AML-193 (cell line): ENCODE measurements at places on chromosomes 7 and 10.
A peak's percentile ranks its signal among the peaks of the same experiment; 100 is the strongest.

DNA sequence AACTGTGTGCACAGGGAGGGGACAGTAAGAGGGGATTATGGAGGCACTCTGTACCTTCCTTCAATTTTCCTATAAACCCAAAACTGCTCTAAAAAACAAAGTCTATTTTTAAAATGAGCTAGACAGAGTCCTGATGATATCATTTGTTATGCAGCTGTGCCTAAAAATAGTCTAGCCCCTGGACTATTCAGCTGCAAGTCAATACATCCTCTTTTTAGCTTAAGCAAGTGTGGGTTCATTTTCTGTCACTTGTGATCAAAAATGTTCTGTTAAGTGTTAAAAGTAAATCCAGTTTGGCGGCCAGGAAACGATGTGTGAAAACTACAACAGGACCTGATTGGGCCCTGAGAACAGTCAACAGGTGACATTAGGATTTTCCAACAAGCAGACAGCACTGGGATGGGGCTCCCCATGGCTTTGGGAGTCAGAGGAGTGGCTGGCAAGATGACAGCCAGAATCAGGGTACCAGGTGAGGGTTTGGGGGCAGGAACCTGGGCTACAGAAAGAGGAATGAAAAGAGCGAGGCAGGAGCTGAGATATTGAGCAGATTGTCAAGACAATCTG is 33.9 kb downstream of the FAM107B start:
- no peak for DNase-seq

DNA sequence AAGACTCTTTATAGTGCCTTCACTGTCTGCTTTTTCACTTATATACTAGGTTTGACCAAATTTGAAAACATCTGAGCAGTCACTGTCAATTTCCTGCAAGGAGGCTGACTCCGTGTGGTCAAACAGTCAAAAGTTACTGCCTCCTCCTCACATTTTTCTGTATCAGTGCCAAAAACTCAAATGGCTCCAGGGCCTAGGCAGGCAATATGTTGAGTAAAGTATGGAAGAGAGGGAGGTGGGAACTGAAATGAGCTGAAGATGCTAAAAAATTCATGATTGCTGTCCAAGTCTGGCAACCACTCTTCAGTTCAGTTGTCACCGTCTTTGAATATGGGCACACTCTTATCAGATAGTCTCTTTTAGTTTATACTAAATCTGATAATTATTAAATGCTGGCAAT is 551.6 kb downstream of the CCSER2 start:
- DNase-seq: no peak

GRCh38 chr10:105691811-105692210 is 1050.7 kb downstream of the SORCS3 start:
- DNase-seq: no peak

DNA sequence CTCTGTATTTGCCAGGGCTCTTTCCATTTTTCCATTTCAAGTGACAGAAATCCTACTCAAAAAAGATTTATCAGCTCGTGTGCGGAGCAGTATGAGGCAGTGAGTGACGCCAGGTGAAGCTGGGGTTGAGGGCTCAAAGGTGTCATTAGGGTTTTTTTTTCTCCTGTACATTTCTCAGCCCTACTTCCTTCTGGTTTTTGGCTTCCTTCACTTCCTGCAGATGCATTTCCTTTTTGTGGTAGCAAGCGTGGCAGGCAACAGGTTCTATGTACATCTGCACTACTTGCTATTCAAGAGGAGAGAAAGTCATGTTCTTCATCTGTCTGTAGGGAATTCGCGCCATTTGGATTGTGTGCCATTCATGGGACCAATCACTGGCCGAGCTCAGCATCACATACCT is 52.8 kb upstream of the AOAH start:
- peak; percentile 73 for DNase-seq

- no peak for DNase-seq
Measured at GRCh38 chr10:115606741-115607140, 513.6 kb downstream of the ATRNL1 start.

DNA sequence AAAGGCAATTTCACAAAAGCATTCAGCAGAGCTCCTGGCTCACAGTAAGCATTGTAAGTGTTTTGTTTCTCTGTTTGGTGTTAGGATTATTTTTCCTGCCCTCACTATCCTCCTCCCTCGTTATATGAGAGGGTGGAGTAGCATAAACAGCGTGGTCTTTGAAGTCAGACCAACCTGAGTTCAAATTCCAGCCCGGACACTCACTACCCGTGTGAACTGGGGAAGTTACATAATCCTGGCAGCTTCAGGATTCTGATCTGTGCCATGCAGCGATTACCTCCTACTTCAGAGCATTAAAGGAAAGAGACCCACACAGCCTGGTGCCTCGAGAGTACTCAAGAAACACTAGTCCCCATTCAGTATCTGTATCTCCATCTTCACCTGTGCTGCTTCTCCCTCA is 386.5 kb downstream of the INHBA start:
- no peak for DNase-seq

- no peak for DNase-seq
Measured at GRCh38 chr10:6625428-6625827, 45.4 kb upstream of the PRKCQ start.

DNA sequence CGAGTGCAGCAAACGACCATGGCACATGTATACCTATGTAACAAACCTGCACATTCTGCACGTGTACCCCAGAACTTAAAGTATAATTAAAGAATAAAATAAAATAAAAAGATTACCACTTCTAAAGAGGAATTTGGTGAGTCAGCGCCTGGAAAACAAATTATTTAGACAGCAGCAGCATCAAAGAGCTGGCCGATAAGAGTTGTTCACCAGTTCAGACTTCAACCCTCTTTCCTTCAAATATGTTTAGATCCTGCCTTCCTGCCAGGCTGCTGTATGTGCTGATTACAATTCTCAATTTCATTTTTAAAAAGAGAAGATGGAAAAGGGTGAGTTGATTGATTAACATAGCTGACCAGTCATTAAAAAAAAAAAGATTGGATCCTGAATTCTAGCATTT is 672.0 kb upstream of the NRP1 start:
- DNase-seq: no peak

DNA sequence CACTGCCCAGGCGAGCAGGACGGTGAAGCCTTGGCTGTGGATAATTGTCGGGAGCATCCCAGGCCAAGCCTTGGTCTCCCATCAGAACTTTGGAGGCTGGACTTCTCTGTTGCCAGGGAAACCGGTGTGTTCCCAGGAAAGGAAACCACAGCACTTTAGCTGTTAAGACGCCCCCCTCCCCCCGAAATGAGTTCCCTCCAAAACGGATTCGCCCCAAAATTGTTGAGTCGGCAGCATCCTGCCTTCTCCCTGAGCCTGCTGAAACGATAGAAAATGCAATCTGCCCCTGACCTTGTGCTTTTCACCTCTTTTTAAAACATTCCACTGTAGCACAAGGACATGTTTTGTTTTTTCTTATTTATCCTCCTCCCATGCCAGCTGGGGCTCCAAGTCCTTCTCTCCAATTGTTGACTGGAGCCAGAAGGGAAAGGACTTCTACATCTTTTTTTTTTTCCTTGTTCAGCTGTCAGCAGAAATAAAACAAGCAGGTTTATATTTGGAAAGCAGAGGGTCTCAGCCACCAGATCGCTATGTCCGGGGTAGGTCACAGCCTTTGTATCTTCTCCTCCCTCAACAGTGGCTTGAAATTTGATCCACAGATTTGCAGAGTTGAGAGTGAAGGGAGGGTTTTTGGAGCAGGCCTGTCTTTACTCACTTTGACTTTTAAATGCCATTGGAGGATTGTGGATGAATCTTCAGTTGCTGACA is 116.5 kb downstream of the ZMIZ1 start:
- no peak for DNase-seq

DNA sequence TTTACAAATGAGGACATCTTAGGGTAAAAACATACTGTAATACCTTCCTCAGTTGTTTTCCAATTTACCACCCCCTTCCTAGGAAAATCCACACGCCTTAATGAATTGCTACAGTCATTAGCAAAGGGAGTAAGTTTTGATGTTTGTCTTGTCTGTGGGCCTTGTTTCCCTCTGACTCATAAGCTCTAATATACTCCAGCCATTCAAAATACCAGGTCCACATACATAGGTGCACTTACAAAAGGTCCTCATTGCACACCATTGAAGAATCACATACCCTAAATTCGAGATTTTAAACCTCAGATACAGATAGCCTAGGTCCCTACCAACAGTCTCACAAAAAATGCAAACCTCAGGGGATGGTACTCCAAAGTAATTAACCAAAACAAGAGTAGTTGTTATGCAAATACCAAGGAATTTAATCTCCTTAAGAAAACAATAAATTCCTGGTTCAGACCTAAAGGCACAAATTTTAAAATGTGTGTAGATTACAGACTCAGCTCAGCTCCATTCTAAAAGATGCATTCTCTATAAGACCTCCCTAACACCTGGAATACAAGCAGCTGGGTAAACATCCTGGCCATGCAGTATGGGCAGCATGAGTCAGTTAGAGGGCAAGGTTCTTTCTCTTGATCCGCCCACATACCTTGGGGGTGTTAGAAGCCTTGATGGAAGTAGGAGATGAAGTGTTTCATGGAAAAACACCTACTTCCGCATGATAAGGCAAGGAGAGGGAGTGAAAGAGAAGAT is 3.0 kb upstream of the LIPK start:
- DNase-seq: no peak

- DNase-seq: no peak
Measured at GRCh38 chr10:61943674-61944378, 42.3 kb downstream of the ARID5B start.

DNA sequence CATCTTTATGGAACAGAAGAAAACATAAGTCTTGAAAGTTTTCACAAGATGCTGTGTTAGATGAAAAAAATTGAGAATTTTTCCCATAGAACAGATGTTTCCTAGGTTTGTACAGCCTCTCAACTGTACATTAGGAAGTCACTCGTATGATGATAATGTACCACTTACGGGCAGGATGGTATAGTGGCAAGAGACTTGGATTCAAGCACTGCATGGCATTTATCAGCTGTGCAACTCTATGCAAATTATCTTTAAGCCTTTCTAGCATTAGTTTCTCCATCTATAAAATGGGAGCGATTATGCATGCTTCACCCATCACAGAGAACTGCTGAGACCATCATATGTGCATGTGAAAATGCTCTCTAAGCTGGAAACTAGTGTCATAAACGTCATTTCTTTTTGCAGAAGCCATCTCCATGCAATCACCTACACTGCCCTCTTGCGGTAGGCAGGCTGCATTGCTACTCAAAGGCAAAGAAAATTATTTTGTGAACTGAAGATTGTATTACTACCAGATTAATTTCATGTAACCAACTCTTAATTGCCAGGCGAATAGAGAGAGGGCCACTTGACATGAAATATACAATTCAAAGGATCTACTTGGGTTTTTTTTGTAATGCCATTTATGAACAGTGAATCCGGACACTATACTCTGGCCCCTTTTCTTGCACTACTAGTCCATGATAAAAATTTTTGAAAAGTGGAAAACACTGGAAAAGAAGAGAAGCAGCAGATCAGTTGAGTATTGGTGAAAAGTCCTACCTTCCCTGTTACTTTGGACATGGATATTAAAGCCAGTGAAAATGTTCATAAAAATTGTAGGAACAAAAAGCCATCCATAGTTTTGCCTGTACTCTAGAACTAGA is 102.3 kb downstream of the JAZF1 start:
- DNase-seq: peak; percentile 68

- DNase-seq: no peak
Measured at GRCh38 chr10:62081341-62082270, 180.1 kb downstream of the ARID5B start.

DNA sequence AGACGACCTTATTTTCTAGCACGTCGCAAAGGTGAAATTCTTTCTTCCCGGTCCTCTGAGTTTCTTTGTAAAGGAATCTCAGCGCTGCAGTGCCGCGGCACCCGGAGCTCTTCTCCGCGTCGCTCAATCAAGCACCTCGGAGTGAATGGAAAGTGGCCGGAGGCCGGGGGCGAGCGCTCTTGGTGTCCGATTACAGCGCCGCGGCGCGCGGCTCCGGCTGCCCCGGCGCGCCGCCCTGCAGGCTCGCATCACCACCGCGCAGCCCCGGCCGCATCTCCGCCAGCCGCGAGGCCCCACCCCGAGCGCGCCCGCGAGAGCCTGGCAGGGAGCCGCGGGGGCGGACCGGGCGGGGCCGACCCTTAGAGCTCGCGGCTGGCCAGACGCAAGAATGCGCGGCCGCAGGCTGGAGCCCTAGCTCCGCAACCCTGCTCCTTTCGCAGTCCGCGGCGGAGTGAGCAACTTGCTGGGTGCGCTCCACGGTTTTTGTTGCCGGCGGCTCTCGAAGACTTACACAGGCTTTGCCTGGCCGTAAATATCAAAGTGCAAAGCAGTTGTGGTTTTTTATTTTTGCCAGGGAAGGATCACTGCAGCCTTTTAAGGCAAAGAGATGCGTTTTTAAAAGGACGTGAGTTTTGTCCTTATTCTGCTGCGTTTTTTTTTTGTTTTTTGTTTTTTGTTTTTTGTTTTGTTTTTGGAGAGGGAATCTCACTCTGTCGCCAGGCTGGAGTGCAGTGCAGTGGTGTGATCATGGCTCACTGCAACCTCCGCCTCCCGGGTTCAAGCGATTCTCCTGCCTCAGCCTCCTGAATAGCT is at the start of gene SEMA3C:
SEMA3C (minus strand) TSS at position 143 of the 813 bp plus-strand sequence. CDS start 2,270 bp downstream, outside the sequence.
- DNase-seq: no peak

GRCh38 chr10:1774796-1775195 is 37.5 kb upstream of the ADARB2 start:
- no peak for DNase-seq

DNA sequence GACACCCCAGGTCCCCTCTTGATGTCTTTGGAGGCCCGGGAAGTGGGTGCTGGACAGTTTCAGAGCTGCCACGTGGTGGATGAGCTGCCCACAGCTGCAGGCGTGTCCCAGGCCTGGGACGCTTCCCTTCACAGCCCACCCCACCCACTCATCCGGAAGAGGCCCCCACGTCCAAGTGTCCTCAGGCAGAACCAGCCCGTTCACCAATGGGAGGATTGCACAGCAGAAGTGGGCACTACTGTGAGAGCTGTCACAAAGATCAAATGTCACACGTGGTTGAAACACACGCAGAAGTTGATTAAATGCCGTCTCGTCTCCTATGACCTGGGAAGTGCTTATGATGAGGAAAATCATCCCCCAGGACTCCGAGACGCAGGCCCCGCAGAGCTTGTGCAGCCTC is 52.9 kb downstream of the STK32C start:
- DNase-seq: no peak

DNA sequence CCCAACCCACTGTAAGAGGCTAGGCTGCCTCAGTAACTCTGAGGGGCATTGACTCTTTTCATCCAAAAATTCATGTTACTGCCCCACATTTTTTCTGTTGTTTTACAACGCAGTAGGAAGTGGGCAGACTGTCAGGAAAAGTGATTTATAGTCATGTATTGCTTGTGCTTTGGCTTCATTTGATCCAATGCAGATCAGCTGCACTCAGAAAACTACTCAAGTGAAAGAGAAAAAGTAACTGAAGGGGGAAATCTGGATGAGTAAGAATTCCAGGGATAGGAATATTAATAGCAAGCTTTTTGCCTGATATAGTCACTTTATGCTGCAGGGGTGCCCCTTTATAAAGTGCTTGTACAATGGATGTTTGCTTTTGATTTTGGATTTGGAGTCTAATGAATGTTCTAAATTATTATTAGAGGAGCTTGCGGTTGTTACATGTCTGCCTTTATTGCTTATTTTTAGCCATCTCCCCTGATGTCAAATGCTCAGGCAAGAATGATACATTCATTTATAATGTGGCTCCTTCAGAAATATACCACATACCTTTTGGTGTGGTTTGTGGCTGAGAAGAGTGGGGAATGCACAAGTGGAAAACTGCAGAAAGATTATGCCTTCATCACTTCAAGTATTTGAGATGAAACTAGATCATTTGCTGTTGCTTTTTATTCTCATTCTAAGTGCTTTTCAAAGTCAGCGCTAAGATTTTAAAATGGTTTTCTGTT is 86.1 kb downstream of the EGFR start:
- no peak for DNase-seq
